ENCODE measurements at places on chromosomes 3 and 15.

DNA sequence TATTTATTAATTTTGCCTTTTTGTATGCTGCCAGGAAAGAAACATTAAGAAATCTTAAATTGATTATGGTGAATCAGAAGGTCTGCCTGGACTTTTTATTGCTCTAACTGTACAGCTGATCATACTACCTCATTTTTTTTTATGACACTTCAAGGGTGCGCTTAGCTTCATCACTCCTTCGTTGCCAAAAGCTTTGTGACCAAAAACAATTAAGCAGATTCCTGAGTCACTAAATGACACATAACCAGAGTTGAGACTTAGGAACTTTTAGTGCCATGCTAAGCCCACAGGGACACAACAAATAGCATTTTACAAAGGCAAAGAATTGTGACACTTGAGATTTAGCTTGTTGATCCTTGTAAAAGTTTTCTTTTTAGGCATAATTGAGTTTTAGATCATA is 4.9 kb downstream of the ADIPOQ start:
- no peak for DNase-seq

DNA sequence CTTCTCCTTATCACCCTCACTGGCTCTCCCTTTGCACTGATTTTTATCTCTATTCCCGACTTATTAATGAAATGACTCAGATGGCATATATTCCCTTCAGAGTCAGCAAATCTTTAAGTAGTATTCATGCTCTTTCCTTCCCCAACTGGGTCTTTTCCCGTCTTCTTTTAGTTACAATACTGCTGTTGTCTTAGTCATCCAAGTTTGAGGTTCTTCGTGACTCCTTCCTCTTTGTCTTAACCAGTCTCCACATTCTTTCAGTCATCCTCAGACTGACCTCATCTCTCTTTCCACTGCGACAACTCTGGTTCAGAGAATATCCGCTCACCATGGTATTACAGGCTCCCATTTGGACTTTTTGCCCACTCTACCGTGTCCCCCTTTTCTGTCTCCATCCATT is 12.4 kb downstream of the WDR5B start:
- no peak for DNase-seq

GRCh38 chr15:78626381-78626995 is 5.7 kb upstream of the CHRNA3 start:
- DNase-seq, result no peak

DNA sequence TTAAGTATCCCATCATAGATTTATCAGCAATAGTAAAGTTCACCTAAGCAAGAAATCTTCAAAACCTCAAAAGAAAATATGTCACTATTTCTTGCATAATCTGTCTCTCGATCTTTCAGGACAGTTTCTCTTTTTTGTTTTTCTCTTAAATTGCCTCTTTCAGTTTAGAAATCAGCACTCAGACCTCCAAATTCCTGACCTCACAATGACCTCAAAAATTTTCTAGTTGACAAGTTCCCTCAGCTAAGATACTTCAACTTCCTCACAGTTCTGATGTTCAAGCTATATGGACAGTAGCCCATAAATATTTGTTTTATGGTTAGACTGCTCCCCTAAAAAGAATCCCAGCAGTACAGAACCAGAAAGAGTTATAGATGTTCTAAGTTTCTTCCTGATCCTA is 24.1 kb downstream of the SLC24A5 start:
- DNase-seq, result no peak

- no peak for DNase-seq
Measured at GRCh38 chr15:38631119-38632075, 66.8 kb upstream of the RASGRP1 start.

- DNase-seq, result no peak
Measured at GRCh38 chr15:36275656-36276055, 303.8 kb upstream of the CDIN1 start.

GRCh38 chr15:52667597-52667996 is 11.6 kb downstream of the ATOSA start:
- no peak for DNase-seq

DNA sequence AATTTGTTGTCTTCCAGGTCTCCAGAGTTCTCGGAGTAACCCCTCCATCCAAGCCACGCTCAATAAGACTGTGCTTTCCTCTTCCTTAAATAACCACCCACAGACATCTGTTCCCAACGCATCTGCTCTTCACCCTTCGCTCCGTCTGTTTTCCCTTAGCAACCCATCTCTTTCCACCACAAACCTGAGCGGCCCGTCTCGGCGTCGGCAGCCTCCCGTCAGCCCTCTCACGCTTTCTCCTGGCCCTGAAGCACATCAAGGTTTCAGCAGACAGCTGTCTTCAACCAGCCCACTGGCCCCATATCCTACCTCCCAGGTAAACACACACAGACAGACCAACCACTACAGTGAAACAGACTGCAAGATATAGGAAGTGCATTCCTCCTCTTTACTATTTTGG is 87.9 kb upstream of the BLM start:
- DNase-seq, result no peak

DNA sequence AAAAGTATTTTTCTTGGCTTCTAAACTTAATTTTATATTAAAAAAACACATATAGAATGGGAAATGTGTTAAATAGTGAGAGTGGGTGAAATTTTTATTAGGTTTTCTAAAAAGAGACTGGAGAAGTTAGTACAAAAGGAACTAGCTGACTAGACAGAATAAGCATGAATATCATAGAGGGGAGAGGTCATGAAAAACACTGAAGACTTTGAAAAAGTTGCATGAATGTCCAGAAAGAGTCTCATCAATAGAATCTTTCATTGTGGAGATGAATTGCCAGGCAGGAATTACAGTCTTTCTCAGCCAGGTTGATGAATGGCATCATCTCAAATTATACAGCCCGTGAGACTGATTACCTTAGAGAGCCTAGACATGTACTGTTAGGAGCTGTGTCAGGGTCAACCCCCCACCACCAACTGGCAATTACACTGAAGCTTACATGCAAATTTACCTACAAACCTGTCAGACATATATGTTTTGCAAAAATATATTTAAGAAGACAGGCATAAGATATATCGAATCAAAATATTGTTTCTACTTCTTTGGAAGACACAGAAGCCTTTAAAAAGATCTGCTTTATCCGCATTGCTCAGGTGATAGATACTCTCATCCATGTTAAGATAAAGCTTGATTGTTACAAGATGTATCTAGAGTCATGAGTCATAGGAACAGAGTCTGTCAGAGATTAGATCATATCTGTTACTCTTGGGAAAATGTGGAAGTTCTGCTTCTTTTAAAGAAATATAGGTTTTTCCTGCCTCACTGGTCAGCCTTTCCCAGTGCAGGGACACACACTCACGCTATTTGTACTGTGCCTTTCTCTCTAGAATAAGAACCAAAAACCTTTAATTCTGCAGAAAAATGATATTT is 34.8 kb upstream of the PFN2 start:
- DNase-seq, result no peak

- peak; percentile 68 for DNase-seq
Measured at GRCh38 chr15:96327155-96327741, 3.3 kb upstream of the NR2F2 start.

DNA sequence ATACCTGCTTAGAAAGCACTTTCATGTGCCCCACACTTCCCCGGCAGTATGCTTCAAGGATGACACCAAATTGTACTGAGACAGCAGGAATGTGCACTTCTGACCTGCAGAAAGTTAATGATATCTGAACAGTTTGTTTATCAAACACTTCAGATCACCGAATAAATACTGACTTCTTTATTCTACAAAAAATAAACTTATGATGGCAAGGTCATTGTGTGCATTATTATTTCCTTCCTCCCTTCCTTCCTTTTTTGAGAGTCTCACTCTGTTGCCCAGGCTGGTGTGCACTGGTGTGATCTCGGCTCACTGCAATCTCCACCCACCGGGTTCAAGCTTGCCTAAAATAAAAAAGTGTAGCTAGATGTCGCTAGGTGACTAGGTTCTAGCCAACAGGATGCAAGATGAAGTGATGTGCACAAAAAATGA is 80.3 kb downstream of the FAIM start:
- no peak for DNase-seq

DNA sequence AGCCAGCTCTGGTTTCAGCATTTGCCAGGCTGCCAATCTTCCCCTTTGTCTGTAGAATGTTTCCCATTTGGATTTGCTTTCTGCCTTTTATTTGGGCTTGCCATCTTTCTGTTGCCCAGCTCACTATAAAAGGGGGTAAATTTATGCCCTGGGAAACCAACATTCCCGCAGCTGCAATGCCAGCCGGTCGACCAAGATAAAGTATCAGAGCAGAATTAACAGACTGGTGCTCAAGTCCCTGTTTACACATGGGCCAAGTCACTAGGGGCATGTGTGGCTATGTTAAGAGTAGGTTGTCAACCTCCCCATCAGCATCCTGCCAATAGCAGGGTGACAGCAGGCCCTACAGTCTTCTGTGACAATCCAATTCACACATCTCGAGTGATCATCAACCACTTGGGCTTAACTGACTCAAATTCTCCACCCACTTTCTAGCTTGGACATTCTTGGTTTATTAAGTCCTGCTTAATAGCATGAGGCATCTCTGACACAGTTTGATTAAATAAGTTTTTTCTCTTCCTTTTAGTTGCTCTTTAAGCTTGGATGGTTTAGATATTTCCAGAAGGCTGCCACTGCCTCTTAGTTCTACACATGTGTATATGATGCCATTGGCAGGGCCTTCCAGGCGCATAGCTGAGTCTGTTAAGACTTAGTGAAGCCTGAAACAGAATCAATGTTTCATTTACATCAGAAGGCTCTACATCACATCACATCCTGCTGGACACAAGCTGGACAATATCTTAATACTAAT is 24.1 kb upstream of the VEPH1 start:
- no peak for DNase-seq

DNA sequence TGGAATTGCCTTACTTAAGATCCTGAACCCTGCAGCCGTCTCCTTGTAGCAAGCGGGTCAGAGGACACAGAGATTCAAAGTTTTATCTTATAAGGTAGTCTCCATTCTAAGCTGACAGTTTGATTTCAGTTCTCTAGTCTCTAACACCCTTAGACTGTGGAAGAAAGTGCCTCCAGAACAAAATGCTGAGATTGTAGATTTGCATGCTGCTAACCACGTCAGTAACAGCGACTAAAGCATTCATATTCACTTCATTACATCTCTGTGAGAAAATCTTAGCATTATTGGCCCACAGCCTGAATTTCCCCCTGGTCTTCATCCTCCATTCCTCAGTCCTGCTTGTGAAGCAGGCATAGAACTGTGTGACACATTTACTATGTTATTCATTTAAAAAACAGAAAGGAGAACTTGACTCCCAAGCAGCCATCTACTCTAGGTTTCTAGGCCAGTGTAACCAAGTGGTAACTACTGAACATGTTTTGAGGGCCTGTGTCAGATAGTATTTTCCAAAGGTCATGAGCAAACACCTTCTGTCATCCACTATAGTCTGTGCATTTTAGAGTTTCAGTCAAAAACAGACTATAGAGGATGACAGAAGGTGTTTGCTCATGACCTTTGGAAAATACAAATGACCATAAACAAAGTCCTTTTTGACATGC is 27.4 kb downstream of the ARIH2 start:
- no peak for DNase-seq

- no peak for DNase-seq
Measured at GRCh38 chr3:127751163-127751621, 71.1 kb downstream of the MGLL start.

DNA sequence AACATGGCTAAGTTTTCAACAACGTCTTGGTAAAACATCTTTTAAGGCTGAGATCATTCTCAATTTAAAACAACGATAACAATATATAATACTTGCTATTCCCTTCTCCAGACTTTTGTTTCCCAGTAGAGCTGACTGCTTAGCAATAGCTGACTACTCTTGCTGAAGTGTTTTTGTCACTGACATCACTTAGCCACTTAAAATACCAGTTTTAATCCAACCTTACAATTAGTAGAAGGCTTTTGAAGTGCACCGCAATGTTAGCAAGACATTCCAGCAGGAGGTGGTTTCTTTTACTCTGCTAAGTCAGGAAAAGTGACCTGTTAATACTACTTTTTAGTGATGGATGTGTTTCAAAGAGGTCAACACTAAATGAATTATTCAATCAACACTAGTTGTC is 28.7 kb upstream of the GBE1 start:
- no peak for DNase-seq

DNA sequence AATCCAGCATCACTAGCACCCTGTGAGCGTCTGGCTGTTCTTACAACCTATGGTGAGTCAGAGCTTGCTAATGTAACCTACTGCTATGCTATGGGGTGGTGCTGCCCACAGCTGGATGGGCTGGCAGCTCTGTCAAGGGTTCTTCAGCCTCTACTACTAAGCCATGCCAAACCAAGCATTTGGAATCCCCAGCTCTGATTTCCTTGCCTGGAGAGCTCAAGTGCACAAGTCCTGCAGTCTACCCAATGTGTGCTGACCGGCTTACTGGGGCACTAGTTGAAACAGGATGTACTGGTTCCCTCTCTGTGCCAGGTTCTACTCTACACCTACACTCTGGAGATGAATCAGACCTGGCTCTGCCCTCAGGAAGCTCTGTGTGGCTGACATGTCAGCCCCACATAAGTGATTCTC is 4.2 kb downstream of the TEX264 start:
- DNase-seq, result no peak

DNA sequence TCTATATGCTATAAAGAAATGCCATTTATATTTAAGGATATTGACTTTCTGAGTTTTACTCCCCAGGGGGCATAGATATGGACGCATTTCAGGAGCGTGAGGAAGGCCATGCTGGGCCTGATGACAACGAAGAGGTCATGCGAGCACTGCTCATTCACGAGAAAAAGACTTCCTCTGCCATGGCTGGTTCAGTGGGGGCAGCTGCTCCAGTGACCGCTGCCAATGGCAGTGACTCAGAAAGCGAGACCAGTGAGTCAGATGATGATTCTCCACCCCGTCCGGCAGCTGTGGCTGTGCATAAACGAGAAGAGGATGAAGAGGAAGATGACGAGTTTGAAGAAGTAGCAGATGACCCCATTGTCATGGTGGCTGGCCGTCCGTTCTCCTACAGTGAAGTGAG is 38.4 kb downstream of the GTF2E1 start:
- no peak for DNase-seq

- DNase-seq, result no peak
Measured at GRCh38 chr3:177934001-177934891, 602.0 kb upstream of the KCNMB2 start.

DNA sequence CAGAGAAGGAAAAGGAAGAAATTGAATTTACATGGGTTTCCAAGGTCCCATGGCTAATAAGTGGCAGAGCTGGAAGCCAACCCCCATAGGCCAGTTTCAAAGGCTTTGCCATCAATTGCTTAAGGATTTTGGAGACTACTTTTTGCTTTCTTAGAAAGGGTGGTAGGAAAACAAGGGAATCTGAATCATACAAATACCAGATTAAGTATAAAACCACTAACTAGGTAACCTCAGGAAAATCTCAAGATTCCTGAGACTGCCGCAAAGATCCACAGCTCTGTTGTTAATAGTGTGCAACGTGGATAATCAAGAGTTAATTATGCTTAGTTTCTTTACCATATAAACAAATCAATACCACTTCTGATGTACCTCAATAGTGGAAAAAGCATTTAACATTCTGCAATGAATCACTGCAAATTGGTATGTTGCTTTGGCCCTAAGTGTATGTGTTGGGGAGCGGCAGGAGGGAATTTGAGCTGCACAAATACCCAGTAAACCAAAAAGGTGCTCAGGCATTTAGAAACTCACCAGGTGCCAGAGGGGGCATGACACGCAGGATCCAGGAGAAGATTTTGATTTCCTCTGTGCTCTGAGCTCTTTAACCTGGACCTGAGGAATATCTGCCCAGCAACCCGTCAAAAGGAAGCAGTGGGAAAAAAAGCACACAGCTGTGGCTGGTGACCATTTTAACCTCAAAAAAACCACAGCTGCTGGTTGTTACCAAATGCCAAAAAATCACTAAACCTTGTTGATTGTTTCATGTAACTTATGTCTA is 22.0 kb downstream of the AADAC start:
- DNase-seq, result no peak

GRCh38 chr3:140943781-140944552 is 2.3 kb downstream of the SLC25A36 start:
- no peak for DNase-seq

- no peak for DNase-seq
Measured at GRCh38 chr15:78695854-78696253, 54.8 kb upstream of the CHRNB4 start.
